Activated CD4-positive, alpha-beta T cell treated with anti-CD3 and anti-CD28 coated beads, Interleukin-2, Interleukin-4, amounts not matched to agents 100 ng/mL and 50 ng/mL, durations not matched to agents 16 hours and 8 hours (primary cell): ENCODE measurements at places on chromosomes 11 and 22.

- DNase-seq = no peak
Measured at GRCh38 chr11:61551634-61552033, 29.2 kb downstream of the SYT7 start.

GRCh38 chr11:105524286-105524685, 85.6 kb upstream of the GRIA4 start:
- DNase-seq = no peak

- DNase-seq = no peak
Measured at GRCh38 chr22:36734171-36735058, 30.9 kb upstream of the CACNG2 start.

DNA sequence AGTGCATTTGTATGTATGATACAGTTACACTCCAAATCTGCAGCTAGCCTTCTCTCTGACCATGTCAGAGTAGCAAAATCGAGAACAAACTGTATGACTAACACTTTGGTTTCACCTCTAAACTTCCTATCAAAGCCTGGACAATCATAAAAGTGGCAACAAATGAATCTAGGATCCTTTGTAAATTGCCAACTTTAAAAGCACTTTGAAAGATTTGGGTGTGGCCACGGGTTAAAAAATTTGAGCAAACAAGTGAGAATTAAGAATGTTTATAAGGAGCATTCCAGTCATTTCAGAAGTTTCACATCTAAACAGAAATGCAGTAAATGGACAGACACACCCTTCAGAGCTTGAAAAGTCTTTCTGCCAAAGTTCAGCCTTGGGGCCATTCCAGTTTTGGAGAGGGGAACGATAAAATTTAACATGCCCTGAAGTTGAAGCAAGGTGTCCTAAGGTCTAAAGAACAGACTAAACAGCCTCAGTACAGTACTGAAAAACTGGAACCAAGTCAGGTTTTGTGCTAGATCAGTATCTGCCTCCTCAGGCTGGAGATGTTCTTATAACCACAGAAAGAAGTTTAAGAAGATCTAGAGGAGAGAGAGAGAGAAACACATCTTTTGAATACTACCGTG, 181.9 kb upstream of the BDNF start:
- no peak for DNase-seq

DNA sequence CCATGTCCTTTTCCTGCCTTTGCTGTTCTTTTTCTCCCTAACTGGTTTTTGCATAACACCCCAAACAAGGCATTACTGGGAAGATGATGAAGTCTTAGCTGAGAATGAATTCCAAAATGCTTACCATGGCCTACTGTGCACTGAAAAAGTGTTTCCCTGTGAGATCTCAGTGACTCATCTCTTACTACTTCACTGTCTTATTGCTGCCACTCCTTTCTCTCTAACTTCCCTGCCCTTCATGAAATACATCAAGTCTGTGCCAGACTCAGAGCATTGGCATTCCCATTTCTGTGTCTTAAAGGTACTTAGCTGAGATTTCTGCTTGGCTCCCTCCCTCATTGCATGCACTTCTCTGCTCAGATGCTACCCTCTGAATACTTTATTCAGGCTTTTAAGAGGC, 49.1 kb upstream of the MUC15 start:
- no peak for DNase-seq

DNA sequence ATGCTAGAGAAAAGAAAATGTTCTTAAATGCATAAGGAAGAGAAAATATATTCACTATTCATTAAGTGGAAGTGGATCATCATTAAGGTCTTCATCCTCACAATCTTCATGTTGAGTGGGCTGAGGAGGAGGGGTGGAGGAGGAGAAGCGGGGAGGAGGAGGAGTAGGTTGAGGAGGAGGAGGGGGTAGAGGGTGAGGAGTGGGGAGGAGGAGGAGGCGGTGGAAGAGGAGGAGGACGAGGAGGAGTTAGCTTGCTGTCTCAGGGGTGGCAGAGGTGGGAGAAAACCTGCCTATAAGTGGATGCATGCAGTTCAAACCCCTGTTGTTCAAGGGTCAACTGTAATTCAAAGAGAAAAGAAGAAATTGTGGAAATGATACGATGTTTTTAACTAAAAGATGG, 71.6 kb downstream of the MYEOV start:
- DNase-seq = no peak

- DNase-seq = no peak
Measured at GRCh38 chr11:63242089-63242781, 1.2 kb downstream of the SLC22A25 start.

DNA sequence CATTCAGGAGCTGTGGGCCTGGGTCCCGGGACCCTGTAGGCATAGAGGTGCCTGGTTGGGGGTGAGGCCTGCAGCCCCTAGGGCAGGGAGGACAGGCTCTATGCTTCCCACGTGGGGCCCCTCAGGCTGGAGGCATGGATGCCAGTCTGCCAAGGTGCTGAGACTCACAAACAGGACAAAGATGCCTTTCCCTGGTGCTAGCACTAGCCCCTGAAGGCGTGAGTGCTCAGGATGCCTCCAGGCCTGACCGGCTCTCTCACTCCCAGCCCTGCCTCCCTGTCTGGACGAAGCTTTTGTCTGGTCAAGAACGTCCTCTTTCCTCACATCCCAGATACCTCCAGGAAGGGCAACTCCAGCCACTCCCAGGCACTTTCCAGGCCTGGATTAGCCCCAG, 2.1 kb downstream of the CDC42BPG start:
- DNase-seq = no peak

DNA sequence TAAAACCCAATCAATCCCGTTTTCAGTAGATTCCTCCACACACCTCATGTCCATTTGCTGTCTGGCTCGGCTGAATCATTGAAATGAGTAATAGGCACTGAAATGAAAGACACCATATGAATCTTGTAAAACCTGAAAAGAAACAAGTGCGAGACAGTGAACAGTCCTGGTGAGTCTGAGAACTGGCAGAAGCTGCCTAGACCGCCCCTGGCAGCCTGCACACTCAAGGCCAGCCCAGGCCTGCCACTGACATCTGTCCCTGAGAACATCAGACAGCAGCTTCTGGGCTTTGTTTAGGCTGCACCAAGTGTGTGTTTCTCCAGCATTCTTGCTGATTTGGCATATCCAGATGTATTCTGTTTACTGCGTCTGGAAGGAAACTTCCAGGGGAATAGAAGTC, 44.8 kb downstream of the ENDOD1 start:
- DNase-seq = no peak

DNA sequence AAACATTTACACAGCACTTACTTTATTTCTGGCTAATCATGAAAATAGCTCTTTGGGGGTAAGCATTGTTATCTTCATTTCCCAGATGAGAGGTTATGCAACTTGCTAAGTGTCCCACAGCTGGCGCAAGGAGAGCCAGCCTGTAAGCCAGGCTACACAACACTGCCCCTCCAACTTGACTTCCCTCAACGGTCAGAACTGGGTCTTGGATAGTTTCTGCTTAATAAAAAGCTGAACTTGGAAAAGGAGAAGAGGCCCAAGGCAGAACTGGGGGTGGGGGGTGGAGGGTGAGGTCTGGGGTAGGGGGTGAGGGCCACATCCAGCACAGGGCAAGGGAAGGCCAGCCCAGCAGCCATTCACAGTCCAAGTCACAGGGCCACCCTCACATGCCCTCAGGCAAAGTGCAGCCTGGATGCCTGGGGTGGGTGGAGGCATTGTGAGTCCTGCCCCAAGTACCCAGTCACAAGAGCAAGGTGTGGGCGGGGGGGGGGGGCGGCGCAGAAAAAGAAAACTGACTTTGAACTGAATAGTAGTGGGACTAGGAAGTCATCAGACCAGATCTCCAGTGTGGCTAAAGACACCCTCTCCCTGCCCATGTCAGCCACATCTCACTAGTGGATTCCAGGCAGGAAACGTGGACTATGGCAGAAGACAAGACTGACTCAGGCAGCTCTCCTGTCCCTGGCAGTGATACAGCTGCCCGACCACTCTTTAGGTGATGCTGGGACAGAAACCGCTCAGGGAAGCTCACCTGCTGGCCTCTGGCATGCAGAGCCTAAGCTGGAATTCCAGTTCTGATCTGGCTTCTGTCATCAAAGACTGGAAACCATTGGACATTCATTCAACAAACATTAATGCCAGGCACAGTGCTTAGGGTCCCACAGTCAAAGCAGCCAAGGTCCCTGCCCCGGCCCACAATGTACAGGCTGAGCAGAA, 52.4 kb downstream of the PACSIN2 start:
- DNase-seq = no peak

GRCh38 chr11:61007956-61008896, 36.7 kb downstream of the CD6 start:
- no peak for DNase-seq

GRCh38 chr11:87338046-87338639, 300.4 kb downstream of the TMEM135 start:
- DNase-seq = no peak

DNA sequence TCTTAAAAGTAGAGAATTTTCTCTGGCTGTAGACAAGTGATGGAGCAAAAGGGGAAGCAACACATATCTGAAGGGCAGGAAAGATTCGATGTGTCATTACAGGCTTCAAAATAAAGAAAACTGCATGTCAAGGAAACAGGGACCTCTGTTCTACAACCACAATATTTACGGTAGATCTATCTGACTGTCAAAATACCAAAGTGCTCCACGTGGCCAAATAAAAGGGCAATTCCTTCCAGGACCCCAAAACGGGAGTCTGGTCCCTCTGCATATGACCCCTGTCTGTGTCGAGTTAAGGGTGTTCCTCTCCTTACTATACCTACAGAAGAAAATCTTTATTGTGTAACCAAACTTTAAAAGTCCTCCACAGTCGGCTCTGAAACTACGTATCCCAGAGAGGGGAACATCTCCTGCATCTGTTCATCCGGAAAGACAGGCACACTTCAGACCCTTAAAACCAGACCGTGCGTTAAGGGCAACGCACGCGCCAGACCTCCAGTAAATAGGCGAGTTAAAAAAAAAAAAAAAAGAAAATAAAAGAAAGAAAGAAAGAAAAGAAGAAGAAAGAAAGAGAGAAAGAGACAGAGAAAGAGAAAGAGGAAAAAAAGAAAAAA, 756 bp downstream of the CLNS1A start:
- DNase-seq = no peak

- DNase-seq = no peak
Measured at GRCh38 chr11:375065-376025, 6.0 kb downstream of the B4GALNT4 start.

GRCh38 chr11:17887779-17888178, 125.1 kb downstream of the SERGEF start:
- no peak for DNase-seq

DNA sequence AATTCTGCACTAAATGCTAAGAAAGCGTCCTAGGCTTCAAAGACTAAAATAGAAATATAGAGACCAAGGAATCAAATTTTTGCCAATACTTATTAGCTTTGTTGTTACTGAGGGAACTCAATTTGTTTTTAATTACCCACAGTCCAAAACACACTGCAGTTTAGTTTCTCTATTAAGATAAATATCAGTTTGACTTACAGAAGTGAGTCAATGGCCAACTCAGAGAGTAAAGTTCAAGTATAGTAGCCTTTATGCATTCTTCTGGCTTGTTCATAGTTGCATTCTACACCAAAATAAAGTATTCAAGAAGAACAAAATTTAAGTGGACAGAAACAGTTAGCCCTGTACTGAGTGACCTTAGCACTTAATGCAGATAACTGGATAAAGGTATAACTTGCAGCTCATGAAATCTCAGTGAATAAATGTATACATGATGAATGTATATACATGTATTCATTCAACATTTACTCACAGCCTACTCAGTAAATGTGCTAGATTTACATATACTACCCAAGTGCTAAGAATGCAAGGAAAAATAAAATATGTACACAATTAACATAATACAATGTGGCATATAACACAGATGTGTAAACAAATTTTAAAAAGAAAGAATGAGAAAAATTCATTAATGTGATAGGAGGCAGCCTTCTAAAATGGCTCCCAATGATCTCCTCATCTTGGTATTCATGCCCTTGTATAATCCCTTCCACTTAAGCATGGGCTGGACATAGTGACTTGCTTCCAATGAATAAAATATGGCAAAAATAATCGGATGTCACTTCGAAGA, 9.7 kb upstream of the RNF141 start:
- DNase-seq = no peak

DNA sequence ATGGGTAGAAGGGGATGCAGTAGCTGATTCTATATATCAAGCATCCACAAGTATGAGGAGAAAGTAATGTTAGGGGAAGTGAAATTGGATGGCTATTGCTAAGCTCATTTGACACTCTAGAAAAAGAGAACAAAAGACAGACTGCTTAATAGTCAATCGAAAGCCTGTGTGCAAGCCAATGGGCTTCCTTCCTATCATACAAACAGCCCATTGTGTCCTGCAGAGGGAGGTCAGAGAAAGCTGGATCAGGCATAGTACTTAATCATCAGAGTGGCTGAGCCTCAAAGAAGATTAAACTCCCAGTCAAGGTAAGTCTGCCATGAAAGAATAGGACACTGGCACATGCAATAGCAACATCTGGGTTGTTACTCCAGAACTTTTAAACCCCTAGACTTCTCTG, 50.9 kb upstream of the PGR start:
- DNase-seq = no peak

DNA sequence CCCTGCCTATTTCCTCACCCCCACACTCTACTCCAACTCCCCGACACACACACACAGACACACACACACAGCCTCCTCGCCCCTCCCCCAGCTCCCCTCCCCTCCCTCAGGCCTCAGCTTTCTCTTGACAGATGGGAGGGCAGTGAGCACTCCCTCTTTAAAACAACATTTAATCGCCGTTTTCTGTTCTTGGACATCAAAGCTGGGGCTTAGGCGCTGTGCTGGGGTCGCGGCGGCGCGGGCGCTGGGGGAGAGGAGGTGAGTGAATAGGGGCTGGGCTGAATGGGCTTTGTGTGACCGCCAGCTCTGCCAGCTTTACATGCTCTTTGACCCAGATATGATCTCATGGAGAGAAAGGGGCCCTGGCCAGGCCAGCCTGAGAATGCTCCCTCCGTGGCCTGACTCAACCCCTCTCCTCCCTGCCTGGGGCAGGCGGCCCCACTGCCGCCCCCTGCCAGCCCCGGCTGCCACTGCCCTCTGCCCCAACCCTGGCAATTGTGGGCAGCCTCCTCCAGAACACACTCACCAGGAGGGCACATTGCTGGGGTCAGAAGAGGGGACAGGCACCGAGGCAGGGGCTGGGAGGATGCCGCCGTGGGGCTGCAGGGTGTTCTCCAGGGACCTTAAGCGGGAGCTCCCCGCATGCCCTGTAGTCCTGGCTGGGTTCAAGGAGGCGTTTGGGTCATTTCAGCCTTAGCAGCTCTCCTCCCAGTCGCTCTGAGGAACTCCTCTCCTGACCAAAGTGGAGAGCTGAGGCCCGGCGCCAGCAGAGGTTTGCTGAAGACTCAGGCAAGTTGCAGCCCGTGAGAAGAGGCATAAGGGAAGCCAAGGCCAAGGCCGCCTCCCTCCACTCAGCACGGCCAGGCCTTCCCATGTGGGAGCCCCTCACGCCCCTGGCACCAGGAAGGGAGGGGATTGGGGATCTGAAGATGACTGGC, 38.3 kb upstream of the NNMT start:
- DNase-seq = no peak
